ENCODE measurements at places on chromosomes 7 and 10.

DNA sequence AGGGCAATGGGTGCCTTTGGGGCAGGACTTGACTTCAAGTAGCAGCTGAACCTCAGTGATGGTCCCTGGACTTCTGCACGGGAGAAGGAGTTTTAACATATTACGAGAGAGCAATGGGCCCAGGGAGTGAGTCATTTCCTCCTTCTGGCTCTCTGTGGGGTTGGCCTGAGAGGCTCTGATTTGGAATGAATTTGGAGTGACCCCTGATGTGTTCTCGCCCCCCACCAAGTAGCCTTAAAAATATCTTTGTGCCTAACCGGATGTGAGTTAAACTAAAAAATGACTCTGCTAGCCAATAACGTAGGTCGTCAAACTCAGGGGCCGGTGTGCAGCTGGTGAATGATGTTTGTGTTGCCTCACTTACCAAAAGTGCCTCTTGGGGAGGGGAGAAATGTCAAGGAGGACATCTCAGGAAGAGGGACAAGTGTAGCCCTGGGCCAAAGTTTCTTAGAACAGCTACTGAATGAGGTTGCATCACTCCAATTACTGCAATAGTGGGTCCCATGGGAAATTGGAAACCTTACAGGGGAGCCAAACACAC is 656.6 kb downstream of the INHBA start:
- DNase-seq, result no peak

GRCh38 chr7:117941138-117941810 is 68.0 kb upstream of the CTTNBP2 start:
- DNase-seq, result no peak

GRCh38 chr10:131314799-131315198 is 3.3 kb upstream of the TCERG1L start:
- no peak for DNase-seq

GRCh38 chr7:39847227-39847626 is 102.8 kb upstream of the CDK13 start:
- DNase-seq, result no peak

DNA sequence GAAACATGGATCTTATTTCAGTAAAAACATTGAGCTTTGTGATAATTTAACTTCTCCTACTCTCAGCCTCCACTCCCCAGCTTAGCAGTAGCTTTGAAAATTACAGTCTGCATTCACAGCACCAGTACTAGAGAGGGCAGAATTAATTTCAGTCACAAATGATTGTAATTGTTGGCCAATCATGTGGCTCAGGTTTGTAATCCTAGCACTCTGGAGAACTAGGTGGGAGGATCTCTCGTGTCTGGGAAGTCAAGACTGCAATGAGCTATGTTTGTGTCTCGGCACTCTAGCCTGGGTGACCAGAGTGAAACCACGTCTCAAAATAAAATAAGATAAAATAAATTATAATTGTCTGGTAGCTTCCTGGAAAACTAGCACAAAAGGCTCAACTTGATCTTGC is 620.9 kb downstream of the TNS3 start:
- DNase-seq, result no peak

DNA sequence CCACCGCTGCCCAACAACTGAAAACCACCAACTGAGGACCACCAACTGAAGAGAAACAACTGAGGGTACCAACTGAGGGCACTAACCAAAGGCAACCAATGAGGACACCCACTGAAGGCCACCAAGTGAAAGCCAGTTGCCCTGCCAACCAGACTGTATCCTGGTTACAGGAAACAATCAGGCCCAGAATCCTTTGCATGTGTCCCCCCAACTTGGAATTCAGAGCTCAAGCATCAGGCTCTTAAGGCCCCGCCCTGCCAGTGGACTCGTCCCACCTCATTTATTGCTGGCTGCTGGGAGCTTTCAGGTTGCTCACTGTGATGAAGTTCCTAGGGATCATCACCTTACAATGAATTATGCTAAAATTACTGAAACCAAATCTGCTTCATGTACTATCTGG is 76.6 kb upstream of the ABI1 start:
- DNase-seq, result no peak

- DNase-seq, result no peak
Measured at GRCh38 chr7:43220250-43220649, 107.8 kb downstream of the HECW1 start.
